CD4-positive, alpha-beta T cell treated with Interleukin-1 beta for 1 hour (primary cell): ENCODE measurements at places on chromosomes 1 and 21.

GRCh38 chr1:206933333-206933945 is 11.7 kb upstream of the FCMR start:
- DNase-seq: peak; percentile 75

DNA sequence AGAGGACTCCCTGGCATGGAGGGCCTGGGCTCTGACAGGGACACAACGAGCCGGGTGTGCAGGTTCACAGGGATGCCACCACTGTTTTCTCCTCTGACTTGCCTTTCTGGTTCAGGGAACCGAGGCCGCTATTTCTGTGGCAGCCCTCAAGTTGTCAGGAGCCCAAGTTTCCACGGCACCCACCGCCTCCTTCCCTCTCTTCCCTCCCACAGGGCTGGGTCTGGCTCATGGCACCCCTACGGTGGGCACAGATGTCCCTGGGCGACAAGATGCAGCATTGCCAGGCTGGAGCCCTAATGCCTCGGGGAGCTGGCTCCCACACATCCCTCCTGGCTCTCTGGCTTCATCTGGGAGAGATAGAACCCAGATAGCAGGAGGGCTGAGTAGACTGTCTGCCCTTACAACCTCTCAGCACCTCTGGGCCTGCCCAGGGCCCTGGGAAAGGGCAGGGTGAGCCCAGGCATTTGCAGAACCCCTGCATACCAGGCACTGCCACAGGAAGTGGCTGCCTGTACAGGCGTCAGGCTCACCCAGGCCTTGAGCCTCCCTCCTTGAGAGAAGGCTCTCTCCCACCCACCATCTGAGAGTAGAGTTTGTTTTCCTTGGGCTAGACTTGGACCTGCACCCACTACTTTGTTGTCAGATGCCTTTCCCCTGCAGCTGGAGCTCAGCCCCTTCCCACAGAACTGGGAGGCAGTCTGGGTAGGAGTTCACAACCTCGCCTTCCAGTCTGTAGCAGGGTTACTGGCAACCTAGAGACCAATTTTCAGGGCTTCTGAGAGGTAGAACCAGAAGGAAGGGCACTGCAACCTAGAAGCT is 20.5 kb downstream of the KCNC4 start:
- DNase-seq: no peak

GRCh38 chr21:25563361-25564116 is 43.7 kb downstream of the MRPL39 start:
- no peak for DNase-seq

DNA sequence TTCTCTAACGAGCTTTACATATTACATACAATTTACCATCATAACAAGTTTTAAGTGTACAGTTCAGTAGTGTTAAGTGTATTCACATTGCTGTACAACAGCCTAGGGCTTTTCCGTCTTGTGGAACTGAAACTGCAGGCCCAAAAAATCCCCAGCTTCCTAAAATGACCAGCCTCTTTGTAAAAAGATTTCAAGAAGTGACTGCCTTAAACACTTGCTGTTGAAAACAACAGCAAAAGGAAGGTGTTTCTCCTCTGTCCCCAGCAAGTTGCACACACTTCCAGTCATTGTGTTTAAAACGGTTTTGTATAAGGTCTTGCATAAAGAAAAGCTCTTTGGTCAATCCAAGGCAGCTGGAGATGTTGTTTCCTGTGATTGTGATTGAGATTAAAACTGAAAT is 16.0 kb upstream of the GBP1 start:
- DNase-seq: no peak

- no peak for DNase-seq
Observed at GRCh38 chr1:207691841-207692240, 46.9 kb downstream of the CR1L start.

DNA sequence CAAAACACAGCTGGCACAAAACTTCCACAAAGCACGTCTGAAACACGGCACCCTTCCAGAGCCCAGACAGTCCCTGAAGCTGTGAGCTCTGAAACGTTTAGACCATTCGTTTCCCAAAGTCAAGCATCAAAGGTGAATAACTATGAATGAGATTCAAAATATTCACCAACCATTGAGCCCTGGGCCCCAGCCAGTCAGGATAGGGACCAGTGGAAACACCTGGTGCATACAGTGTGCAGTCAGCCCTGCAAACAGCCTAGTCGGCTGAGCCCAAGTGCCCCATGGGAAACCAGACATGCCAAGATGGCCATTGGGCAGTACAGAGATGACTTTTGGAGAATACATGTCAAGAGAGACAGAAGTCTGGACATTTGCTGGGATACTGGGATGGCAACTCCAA is 90.4 kb upstream of the EDN2 start:
- DNase-seq: no peak
